ENCODE measurements at places on chromosomes 12 and 14.

DNA sequence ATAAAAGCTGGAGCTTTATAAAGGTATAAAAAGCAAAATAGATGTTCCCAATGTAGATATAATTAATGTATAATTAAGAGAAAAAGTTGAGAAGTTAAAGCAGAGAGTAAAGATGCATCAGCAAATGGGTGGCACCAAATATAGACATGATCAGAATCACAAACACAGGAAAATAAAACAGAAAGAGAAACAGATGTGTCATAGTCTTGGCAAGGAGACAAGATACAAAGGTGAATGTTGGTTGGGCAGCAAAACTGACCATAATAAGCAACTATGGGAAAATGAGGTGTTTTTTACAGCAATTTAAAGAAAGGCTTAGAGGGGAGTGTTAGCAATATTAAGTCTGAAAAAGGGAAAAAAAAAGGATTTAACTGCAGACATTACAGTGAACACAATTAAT, 135.4 kb upstream of the CLEC14A start:
- no peak overlapping the region for H3K4me3 ChIP-seq
- no peak for DNase-seq
- no peak overlapping the region for H3K27ac ChIP-seq
- no peaks in the 10 kb centered on the region for H3K36me3 ChIP-seq
- H3K4me1 ChIP-seq, result no peaks in the 10 kb centered on the region
- H3K27me3 ChIP-seq, result no peaks in the 10 kb centered on the region

- peak overlapping the region; percentile 100 for H3K27ac ChIP-seq
- peak; percentile 72 for DNase-seq
- H3K36me3 ChIP-seq, result no peaks in the 10 kb centered on the region
- H3K4me1 ChIP-seq, result peaks cover 35% of the 10 kb centered on the region
- H3K4me3 ChIP-seq, result peak overlapping the region; percentile 81
Observed at GRCh38 chr12:68611094-68611805, 551 bp downstream of the RAP1B start.

DNA sequence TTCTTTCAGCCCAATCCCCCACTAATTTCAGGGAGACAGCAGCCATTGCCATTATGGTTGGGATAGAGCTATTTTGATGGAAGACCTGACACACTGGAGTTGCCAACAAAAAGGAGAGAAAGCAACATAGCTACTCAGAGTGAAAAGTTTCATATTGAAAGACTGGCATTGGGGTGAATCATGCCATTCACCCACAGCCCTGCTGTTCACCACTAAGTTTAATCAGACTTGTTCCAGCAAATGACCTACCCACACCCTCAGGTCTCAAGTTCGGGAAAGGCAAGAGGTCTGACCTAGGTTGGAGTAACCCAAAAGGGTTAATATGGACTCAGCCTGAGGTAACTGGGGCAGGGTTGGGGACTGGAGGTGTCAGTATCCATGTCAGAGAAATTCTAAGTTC, 169.2 kb downstream of the PAWR start:
- H3K36me3 ChIP-seq, result no peaks in the 10 kb centered on the region
- H3K27ac ChIP-seq, result no peak overlapping the region
- no peak for DNase-seq
- no peaks in the 10 kb centered on the region for H3K4me1 ChIP-seq

GRCh38 chr12:54590978-54591591, 2.6 kb upstream of the PPP1R1A start:
- no peaks in the 10 kb centered on the region for H3K36me3 ChIP-seq
- peaks cover 11% of the 10 kb centered on the region for H3K4me1 ChIP-seq
- no peak overlapping the region for H3K4me3 ChIP-seq
- DNase-seq, result no peak

DNA sequence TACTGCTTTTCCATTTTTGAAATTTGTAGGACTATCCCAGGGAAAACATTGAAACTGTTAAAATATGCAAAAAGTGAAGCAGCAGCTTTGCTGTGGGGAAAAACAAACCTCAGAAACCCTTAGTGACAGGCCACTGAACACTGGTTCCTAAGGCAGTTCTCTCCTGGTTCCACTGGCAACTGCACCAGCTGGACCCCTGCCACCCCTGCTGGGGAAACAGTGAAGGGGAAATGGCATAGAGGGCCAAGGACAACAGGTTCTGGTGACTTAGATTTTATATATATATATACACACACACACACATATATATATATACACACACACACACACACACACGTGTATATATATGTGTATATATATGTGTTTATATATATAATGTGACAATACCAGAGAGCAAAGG, 16.2 kb upstream of the KRT7 start:
- no peaks in the 10 kb centered on the region for H3K4me1 ChIP-seq
- DNase-seq, result peak; percentile 18
- H3K27me3 ChIP-seq, result no peaks in the 10 kb centered on the region
- no peaks in the 10 kb centered on the region for H3K36me3 ChIP-seq
- no peak overlapping the region for H3K27ac ChIP-seq
- no peak overlapping the region for H3K4me3 ChIP-seq

DNA sequence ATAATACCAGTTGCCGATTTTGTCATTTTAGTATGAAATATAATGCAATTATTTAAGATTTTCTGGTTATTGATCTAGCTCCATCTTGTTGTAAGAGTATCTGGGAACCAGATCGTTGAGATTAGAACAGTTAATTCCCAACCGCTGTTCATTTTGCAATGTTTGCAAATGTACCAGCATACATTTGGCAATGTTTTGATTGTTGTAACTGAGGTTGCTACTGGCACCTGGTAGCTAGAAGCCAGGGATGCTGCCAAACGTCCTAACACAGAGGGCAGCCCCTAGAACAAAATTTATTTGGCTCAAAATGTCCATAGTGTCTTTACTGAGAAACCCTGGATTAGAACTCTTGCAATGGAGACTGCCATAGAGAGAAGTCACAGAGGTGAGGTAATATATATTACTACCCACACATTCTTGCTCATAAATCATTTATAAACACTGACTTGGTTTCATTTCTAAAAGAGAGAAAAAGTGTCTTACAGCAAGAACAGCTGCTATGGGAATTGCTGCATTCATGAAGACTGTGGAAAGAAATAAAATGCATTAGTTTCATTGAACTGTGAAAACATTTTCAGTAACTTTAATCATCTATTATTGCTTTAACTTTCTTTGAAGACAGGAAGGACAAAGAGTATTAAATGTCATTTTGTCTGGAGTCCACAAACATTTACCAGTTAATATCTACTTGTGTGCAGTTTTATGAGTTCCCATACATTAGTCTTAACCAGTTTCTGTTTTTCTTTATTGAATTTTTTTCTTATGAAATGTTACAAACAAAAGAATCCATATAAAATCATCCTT, 46.2 kb downstream of the ABCC9 start:
- H3K27me3 ChIP-seq, result no peaks in the 10 kb centered on the region
- no peak for DNase-seq
- no peaks in the 10 kb centered on the region for H3K36me3 ChIP-seq
- peak overlapping the region; percentile 33 for H3K27ac ChIP-seq
- H3K4me3 ChIP-seq, result no peak overlapping the region
